Kidney tubule cell (primary cell): ENCODE measurements at places on chromosomes 13 and 19.

GRCh38 chr13:100518394-100519062 lies 70.1 kb downstream of the GGACT start:
- no peak for DNase-seq

- DNase-seq = no peak
These were observed 171.5 kb upstream of the CSNK1A1L start for GRCh38 chr13:37277007-37277406.

- peak; percentile 29 for DNase-seq
These were observed 11.3 kb upstream of the ERICH6B start for GRCh38 chr13:45626731-45627374.

GRCh38 chr13:67229481-67230403 lies at the start of gene PCDH9:
Gene PCDH9, minus strand, starts transcription at chr13:67230336. Its CDS starts 1,896 bp downstream, at chr13:67228440.
- DNase-seq = peak; percentile 4

DNA sequence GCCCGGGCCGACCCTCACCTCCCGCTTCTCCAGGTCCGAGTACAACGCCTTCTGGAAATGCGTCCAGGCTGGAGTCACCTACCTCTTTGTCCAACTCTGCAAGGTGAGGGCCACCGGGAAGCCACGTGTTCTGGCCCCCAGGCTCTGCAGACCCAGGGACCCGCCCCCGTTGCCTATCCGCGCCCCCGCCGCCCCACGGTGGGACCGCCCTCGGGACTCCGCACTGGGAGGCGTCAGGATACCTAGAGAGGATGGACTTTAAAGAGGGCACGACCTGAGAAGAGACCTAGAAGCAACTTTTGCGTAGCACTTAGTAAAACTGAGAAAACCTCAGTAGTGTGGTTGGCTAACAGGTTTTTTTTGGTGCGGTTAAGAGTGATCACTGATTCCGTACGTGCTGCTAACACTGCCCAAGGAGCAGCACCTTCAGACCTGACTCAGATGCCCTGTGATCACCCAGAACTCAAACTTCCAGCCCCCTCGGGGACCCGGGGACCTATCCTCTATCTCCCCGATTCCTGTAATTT lies 492 bp downstream of the TMEM147 start:
- peak; percentile 50 for DNase-seq

GRCh38 chr13:40790154-40790616 lies 774 bp downstream of the SLC25A15 start:
- DNase-seq = no peak

DNA sequence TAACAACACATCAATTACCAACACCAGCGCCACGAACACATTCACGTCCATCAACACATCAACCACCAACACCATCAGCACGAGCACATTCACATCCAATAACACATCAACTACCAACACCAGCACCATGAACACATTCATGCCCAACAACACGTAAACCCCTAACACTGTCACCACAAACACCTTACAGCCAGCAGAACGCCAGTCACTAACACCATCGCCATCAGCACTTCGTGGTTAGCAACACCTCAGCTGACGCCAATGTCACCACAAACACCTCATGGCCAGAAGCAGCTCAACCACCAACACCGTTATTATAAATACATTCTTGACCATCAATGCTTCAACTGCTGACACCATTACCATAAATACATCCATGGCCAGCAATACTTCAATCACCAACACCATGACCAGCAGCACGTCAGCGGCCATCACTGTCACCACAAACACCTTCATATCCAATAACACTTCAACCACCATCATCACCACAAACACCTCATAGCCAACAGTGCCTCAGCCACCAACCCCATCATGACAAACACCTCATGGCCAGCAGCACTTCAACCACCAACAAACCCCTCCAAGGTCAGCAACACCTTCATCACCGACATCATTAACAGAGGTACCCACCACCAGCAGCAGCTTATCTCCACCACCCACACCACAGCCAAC lies 9.4 kb downstream of the FCER2 start:
- no peak for DNase-seq

- DNase-seq = peak; percentile 99
These were observed 6.5 kb upstream of the CNFN start for GRCh38 chr19:42396381-42397262.

- no peak for DNase-seq
These were observed 29.4 kb upstream of the TFDP1 start for GRCh38 chr13:113555141-113555540.

DNA sequence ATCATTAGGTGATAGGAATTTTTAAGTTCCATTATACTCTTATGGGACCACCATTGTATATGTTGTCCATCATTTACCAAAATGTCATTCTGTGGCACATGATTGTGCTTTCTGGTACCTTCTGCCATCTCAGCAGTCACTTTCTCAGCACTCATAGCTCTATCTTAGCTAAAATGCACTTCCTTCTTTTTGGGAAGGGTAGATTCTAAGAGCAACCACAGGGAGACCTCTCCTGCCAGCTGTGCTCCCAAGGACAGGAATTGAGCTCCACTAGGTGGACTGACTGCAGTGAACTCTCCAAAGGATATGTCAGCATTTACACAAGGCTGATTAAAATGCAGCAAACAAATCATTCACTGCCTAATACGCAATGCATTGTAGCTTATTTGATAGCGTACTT lies 91.8 kb upstream of the OBI1 start:
- no peak for DNase-seq

- no peak for DNase-seq
These were observed 70.8 kb downstream of the SHISA2 start for GRCh38 chr13:25981060-25981459.

GRCh38 chr19:58059003-58059670 lies at the start of gene ZNF135:
Gene ZNF135, plus strand, starts transcription at chr19:58059282. Its CDS starts 721 bp downstream, at chr19:58060003.
- peak; percentile 72 for DNase-seq

DNA sequence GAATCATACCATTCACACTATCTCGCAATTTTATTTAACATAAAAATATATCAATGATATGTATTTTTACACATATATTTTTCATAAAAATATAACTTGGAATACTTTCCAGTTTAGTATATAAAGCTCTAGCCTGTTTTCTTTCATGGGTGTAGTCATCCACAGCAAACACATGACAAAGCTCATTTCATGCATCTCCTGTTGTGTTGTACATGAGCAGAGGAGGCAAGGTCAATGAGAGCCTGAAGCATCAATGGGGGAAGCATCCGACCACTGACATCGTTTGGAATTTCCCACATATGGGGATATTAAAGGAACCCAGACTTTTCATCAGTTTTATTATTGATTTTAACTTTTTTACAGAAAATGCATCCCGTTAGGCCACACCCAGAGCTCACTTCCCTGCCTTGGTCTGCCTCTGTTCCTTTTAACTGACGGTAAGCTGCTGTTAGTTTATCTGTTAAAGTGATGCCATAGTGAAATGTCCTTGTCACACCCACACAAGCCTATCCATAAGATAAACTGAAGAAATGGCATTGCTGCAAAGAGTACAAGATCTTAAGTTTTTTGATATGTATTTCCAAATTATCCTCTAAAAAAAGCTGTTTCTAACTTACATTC lies 44.0 kb downstream of the MIPEP start:
- no peak for DNase-seq

DNA sequence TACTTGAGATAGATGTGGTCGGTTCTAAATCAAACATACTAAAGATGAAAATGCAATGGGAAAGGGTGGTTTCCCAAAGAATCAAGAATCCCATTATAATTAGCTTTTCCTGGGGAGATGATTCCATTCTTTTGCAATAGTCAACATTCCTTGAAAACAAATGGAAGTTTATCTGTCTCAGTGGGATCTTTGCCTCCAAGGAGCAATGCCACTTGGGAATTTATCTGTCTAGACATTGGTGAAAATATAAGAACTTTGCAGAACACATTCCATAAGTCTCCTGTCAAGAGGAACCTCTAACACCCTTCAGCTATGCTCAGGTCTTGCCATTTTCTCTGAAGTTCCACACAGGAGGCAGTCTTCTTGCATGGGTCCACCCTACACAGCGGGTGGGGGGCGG lies 152.5 kb downstream of the KCTD12 start:
- no peak for DNase-seq

DNA sequence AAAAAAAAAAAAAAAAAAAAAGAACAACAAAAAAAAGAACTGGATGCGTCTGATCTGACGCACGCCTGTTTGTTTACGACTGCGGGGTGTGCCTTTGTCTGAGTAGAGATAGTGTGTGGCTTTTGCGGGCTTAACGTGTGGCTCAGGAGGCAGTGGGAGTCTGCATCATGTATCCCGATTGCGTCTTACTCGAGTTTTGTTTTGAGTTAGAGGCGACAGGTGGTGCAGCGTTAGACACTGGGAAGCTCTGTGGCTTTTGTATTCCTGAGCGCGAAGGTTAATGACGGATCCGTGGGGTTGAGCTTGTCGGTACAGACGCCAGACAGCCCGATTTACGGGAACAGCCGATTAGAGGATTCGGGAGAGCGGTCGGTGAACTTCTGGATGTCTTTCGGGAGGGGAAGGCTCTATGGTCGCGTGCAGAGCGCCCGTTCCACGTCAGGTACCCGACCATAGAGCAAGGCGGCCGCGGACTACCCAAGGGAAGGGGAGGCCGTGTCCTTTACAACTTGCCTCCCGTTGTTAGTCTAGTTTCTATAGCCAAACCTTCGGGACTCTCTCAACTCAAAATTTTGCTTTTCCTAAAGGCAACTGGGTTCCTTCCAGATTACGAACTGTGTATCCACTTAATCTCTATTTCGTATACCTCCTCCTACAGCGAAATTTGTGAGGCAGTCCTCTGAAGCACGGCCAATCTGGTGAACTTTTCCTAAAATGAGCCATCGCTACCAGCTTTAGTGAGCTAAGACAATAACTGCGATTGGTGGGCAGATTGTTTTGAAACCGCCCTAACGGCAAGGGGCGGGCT lies 926 bp upstream of the HNRNPUL1 start:
- DNase-seq = no peak

DNA sequence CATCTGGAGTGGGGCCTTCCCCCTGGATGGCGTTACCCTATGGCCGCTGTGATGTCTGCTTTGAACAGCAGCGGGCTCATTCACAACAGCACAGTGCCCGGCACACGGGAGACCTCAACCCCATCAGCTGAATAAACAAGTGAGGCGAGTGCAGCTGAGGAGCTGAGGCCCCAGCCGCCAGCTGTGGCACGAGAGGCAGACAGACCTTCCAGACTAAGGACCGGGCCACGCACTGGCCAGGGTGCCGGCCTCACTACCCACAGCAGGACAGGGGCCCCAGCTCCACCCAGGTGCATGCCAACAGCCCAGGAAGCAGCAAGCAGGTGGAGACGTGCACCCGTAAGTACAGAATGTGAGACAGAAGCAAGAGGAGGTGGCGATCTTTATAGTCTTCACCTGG lies 39.6 kb downstream of the STK24 start:
- DNase-seq = no peak

- no peak for DNase-seq
These were observed 4.9 kb downstream of the PGPEP1 start for GRCh38 chr19:18345296-18345695.

DNA sequence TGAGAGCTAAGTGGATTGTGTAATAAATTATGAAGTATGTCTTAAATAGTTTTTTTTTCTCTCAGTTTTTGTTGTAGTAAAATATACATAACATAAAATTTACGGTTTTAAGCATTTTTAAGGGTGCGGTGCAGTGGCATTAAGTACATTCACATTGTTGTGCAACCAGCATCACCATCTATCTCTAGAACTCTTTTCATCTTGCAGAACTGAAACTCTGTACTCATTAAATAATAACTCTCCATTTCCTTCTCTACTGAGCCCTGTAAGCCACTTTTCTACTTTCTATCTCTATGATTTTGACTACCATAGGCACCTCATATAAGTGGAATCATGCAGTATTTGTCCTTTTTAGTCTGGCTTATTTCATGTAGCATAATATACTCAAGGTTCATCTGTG lies 87.1 kb downstream of the GJA3 start:
- no peak for DNase-seq

GRCh38 chr13:95627590-95627989 lies 16.9 kb downstream of the DZIP1 start:
- no peak for DNase-seq

- DNase-seq = no peak
These were observed 310.5 kb downstream of the ATP8A2 start for GRCh38 chr13:25682276-25682675.

GRCh38 chr13:107205318-107206104 lies 637.6 kb upstream of the ARGLU1 start:
- peak; percentile 60 for DNase-seq

DNA sequence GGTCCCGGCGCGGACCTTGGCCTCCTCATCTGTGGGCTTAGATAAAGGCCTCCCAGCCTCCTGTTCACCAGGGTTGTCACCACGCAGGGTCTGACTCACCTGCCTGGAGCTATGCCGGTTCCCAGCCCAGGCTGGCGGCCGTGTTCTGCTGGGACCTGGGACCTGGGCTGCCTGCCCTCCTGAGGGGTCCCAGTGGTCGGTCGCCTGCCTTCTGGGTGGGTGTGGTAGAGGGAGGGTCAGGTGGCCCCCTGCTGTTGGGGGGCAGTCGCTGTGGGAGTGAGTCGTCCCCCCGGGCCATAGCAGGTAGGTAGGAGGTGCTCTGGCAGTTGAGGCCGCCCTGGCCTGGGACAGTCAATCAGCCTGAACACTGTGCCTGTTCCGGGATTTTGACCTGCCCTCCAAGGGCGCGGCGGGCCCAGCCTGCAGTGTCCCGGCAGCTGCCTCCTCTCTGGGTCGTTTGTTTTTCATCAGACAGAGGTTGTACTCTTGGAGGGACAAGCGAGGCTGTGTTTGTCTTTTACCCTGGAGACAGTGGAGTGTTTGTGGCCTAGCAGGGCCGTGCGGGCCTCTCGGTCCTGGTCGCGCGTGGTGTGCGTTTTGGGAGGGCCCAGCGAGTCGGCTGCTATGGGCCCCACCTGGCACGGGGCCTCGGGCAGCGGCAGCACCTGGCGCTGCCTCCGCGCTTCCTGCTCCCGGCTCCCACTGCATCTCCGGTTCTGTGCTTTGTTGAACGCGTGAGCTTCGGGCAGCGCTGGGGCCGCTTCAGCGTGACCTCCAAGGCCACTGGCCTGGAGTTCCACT lies 2.6 kb downstream of the ADAT3 start:
- peak; percentile 72 for DNase-seq

DNA sequence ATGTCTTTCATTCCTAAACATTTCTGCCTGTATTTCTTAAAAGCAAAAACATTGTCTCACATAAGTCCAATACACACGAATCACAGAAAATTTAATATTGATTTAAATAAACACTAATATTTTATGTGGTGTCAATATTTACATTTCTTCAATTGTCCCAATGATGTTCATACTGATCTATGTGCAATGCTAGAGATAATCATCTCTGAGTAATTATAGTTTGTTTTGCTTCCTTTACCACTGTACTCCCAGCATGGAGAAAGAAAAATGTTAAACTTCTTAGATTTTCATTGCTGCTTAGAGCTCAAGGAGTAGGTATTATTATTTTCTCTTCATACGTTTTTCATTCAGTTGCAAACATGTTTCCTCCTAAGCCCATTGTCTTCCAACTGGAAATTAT lies 434.2 kb upstream of the PRR20A start:
- DNase-seq = no peak

DNA sequence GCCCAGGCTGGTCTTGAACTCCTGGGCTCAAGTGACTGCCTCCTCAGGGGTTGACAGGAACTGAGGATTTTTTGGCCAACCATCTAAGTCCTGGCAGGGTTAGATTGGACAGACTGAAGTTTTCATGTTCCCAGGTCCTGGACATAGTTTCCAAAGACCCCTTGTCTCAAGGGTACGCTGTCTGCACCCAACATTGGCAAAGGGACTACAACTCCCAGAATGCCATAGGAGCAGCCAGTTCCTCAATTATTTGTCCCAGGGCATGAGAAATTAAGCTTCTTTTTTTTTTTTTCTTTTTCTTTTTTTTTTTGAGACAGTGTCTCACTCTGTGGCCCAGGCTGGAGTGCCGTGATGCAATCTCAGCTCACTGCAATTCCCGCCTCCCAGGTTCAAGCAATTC lies 6.9 kb downstream of the GYS1 start:
- no peak for DNase-seq

GRCh38 chr13:92825938-92826596 lies 400.5 kb upstream of the GPC6 start:
- no peak for DNase-seq
